ENCODE measurements at places on chromosomes 4 and X. TPM values are rescaled to one million over a fixed set of nuclear protein-coding genes. Genes with fewer than 3 reads are reported as not detected.

- H3K36me3 ChIP-seq: no peaks in the 10 kb centered on the region
- no peaks in the 10 kb centered on the region for H3K27me3 ChIP-seq
- peaks cover 4% of the 10 kb centered on the region for H3K4me1 ChIP-seq
- DNase-seq: no peak
Measured at GRCh38 chr4:7043284-7044136, at the start of gene TADA2B. TADA2B (plus strand) TSS chr4:7043372; CDS start chr4:7043580, 208 bp downstream.

The S100P gene
- 70.8 TPM for total RNA-seq

The AREG gene
- 146 TPM for total RNA-seq

- H3K36me3 ChIP-seq: no peaks in the 10 kb centered on the region
- peak; percentile 11 for DNase-seq
- peak overlapping the region; percentile 99 for H3K27ac ChIP-seq
- H3K4me3 ChIP-seq: peak overlapping the region; percentile 49
- no peaks in the 10 kb centered on the region for H3K27me3 ChIP-seq
Measured at GRCh38 chr4:103018391-103019307, 856 bp downstream of the SLC9B1 start.

- H3K27ac ChIP-seq: no peak overlapping the region
- DNase-seq: no peak
- no peaks in the 10 kb centered on the region for H3K27me3 ChIP-seq
- H3K4me1 ChIP-seq: no peaks in the 10 kb centered on the region
- H3K36me3 ChIP-seq: no peaks in the 10 kb centered on the region
Measured at GRCh38 chr4:79904331-79904730, 168.7 kb downstream of the ANTXR2 start.

GRCh38 chr4:112589206-112589605 lies 47.5 kb downstream of the ZGRF1 start:
- no peak overlapping the region for H3K4me3 ChIP-seq
- no peaks in the 10 kb centered on the region for H3K36me3 ChIP-seq
- no peaks in the 10 kb centered on the region for H3K4me1 ChIP-seq
- H3K27ac ChIP-seq: no peak overlapping the region
- H3K27me3 ChIP-seq: no peaks in the 10 kb centered on the region
- no peak for DNase-seq

DNA sequence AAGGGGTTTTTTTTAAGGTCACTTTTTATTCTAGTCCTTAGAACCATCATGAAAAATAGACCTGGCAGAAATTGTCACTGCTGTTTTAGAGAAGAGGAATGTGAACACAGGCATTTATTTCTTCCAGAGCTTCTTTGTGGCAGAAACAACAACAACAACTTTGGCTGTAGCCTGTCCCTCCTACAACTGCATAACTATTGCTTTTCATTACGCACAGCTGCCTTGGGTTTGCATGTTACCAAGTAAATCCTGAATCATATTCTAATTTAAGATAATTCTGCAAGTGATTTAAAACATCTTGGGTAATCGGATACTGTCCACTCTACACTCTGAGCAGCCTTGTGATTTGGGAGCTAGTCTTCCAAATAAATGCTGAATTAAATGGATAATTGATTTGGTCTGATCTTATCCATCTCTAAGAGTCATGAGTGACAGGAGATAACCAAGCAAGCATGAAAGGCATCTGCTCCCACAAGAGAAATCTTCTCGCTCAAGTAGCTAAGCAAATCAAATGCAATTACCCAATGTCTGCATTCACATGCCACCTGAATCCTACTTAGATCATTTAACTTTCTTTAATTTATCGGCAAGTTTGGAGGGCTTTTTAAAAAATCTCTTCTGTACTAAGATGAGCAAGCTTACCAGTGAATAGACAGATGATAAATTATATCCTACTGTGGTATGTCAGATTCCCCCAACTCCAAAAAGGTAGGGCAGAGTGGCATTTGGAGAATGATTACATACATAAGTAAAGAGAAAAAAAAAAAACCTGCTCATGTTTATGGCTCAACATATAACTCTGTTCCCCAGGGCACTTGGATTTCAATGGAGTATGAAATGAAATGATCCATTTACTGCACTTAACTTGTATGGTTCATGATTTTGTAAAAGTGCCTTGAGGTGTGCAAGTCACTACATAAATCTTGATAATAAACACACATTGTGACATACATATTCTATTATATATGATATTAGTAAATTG lies 73.6 kb downstream of the EGF start:
- no peak overlapping the region for H3K4me3 ChIP-seq
- no peak for DNase-seq
- no peaks in the 10 kb centered on the region for H3K27me3 ChIP-seq
- no peak overlapping the region for H3K27ac ChIP-seq

The RGS12 gene
- 24.1 TPM for total RNA-seq

The AKAP4 gene
- not detected for total RNA-seq

DNA sequence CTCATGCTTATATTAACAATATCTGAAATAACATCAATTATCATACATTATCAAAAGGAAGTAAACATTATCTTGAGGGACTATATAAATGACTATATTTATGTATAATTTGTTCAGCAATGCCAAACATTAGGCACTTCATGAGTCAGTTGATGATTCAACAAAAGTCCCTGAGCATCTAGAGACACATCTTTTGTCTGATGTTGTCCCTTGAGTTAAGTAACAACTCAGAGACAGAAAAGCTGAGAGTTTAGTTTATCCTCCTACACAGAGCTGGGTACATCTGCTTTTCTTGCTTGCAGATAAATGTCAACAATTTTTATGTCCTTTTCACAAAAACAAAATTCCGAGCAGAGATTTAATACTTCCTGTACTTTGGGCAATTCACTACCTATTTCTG lies 311.1 kb downstream of the INPP4B start:
- no peaks in the 10 kb centered on the region for H3K27me3 ChIP-seq
- no peaks in the 10 kb centered on the region for H3K36me3 ChIP-seq
- H3K4me3 ChIP-seq: no peak overlapping the region

- H3K4me3 ChIP-seq: no peak overlapping the region
- DNase-seq: no peak
- H3K36me3 ChIP-seq: no peaks in the 10 kb centered on the region
- H3K27ac ChIP-seq: no peak overlapping the region
- H3K27me3 ChIP-seq: no peaks in the 10 kb centered on the region
Measured at GRCh38 chrX:43940816-43941474, 32.2 kb downstream of the NDP start.

DNA sequence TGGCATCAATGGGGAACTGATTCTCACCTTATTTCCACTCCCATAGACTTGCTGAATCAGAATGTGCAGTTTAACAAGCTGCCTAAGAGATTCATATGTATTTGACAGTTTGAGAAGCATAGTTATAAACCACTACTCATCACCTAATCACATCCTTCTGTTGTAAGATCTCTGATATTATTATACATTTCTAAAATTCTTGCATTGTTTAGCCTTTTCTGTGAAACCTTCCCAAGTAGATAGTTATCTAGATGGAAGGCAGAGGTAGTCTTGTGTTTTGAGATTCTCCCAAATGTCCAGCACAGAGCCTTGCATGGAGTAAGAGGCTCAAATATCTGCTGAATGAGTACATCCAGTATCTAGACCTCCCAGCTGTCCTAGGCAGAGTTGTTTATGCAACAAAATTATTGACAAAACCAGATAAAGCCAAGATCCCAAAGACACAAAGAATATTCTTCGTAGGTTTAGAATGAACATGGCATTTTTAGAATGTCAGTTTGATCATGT lies 227.3 kb downstream of the KDR start:
- no peaks in the 10 kb centered on the region for H3K36me3 ChIP-seq
- no peaks in the 10 kb centered on the region for H3K27me3 ChIP-seq
- no peak for DNase-seq

GRCh38 chr4:1002631-1003251 lies 8.7 kb upstream of the FGFRL1 start:
- H3K4me3 ChIP-seq: peak overlapping the region; percentile 4
- no peak for DNase-seq

GRCh38 chr4:183959319-183960045 lies 54.4 kb downstream of the STOX2 start:
- H3K4me3 ChIP-seq: no peak overlapping the region
- no peak overlapping the region for H3K27ac ChIP-seq
- H3K4me1 ChIP-seq: 0 out of 2 replicates have a peak, but pooled peaks cover 2% of the 10 kb centered on the region
- no peak for DNase-seq
- no peaks in the 10 kb centered on the region for H3K36me3 ChIP-seq

GRCh38 chrX:40945361-40945713 lies 139.9 kb upstream of the USP9X start:
- no peak overlapping the region for H3K4me3 ChIP-seq
- DNase-seq: no peak
- peaks cover 6% of the 10 kb centered on the region for H3K4me1 ChIP-seq
- no peaks in the 10 kb centered on the region for H3K36me3 ChIP-seq
- H3K27ac ChIP-seq: no peak overlapping the region

- no peaks in the 10 kb centered on the region for H3K36me3 ChIP-seq
- H3K27me3 ChIP-seq: no peaks in the 10 kb centered on the region
- no peak overlapping the region for H3K4me3 ChIP-seq
- DNase-seq: no peak
- H3K27ac ChIP-seq: no peak overlapping the region
Measured at GRCh38 chr4:78772526-78773091, 3.5 kb upstream of the BMP2K start.

The GALNTL6 gene
- total RNA-seq: not detected

DNA sequence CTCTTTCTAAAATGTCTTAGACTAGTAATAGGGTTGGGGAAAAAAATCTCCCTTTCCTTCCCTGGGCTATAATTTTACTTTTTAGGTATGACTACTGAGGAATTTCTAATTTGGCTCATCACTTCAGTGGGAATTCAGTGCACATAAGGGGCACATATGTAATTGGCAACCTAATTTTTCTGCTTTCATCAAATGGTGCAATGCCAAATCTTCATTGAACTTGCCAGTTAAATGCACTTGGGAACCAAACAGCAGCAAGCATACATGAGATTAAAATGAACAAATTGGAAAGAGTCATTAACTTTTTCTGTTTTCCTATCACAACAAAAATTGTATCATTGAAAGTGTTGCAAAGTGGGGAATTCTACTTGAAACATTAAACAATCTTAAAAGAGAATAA lies 2.9 kb upstream of the CCSER1 start:
- H3K4me1 ChIP-seq: 0 out of 2 replicates have a peak, but pooled peaks cover 3% of the 10 kb centered on the region
- no peaks in the 10 kb centered on the region for H3K27me3 ChIP-seq
- H3K4me3 ChIP-seq: no peak overlapping the region
- no peak overlapping the region for H3K27ac ChIP-seq

DNA sequence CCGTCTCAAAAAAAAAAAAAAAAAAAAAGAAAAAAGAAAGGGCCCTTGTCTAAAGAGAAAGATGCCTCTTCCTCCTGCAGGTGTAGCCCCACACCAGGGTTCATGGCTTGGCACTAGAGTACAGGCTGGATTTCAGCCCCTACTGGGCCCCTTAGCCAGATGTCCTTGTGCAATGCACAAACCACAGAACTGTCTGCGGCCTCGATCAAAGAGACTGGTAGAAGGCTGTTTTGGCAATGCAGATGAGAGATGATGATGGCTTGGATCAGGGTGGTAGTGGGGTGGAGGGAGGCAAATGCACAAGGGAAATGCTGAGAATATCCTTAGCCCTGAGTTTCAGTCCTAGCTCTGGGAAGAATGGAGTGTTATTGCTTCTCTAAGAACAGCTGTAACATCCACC lies 26.5 kb upstream of the TSR2 start:
- no peaks in the 10 kb centered on the region for H3K4me1 ChIP-seq
- H3K36me3 ChIP-seq: no peaks in the 10 kb centered on the region
- H3K27ac ChIP-seq: no peak overlapping the region

The NSUN7 gene
- 19.6 TPM for total RNA-seq

GRCh38 chrX:63428348-63428747 lies 77.2 kb upstream of the SPIN4 start:
- H3K4me3 ChIP-seq: no peak overlapping the region
- H3K27me3 ChIP-seq: no peaks in the 10 kb centered on the region
- peaks cover 22% of the 10 kb centered on the region for H3K4me1 ChIP-seq
- H3K27ac ChIP-seq: no peak overlapping the region
- H3K36me3 ChIP-seq: no peaks in the 10 kb centered on the region

DNA sequence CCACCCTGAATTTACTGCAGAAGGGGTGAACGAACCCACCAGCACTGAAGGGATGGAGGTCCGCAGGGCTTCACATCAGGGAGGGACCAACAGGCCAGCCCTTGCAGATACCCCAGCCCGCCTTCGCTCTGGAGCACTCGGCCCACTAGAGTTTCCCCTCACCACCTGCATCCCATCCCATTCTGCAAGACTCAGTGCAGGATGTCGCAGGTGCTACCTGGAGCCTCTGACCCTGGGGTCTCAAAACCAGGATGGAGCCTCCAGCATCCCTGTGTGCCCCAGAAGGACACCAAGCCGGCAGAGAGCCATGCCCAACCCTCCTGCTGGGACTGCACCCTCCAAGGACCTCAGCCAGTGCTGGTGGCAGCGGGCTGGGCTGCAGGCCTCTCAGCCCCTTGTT lies 57.6 kb upstream of the ADRA2C start:
- H3K27me3 ChIP-seq: no peaks in the 10 kb centered on the region
- H3K27ac ChIP-seq: no peak overlapping the region
- H3K4me1 ChIP-seq: no peaks in the 10 kb centered on the region
- H3K4me3 ChIP-seq: no peak overlapping the region
- H3K36me3 ChIP-seq: no peaks in the 10 kb centered on the region

DNA sequence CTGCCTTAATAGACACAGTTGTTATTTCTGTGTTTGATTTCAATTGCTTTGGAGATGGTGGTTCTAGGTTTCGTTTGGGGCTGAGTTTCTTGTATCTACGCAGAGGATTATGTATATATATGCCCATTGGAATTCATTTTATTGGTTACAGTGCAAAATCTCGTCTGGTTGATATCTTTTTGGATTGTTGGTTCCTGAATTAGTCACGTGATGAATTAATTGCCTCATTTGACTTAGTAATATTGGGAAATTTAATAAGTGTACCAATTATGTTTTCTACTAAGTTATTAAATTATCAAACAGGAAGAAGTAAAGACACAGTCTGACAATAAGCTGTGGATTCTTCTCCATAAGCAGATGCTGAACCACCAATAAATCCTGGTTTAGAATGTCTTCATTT lies 467.9 kb upstream of the TENM3 start:
- no peaks in the 10 kb centered on the region for H3K36me3 ChIP-seq
- H3K27me3 ChIP-seq: no peaks in the 10 kb centered on the region
- no peak for DNase-seq
- no peak overlapping the region for H3K27ac ChIP-seq

- DNase-seq: no peak
- no peaks in the 10 kb centered on the region for H3K27me3 ChIP-seq
- no peak overlapping the region for H3K4me3 ChIP-seq
- no peak overlapping the region for H3K27ac ChIP-seq
- H3K4me1 ChIP-seq: no peaks in the 10 kb centered on the region
Measured at GRCh38 chr4:18422685-18423084, 401.1 kb upstream of the LCORL start.

The DIPK2B gene
- total RNA-seq: not detected

DNA sequence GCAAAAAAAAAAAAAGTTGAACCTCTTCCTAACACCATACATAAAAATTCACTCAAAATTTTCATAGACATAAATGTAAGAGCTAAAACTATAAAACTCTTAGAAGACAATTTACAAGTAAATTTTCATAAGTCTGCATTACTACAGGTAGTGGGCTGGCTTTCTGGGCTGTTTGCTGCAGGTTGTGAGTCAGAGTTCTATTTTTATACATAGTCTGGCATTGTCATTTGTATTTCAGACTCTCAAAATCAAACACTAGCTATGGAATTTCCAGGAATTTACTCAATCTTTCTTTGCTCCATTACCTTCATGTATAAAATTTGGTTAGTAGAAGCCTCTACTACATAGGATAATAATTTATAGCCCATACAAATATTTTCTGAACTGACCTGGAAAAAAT lies 227.2 kb downstream of the COX18 start:
- H3K4me3 ChIP-seq: no peak overlapping the region
- no peaks in the 10 kb centered on the region for H3K4me1 ChIP-seq
- DNase-seq: no peak
- H3K27ac ChIP-seq: no peak overlapping the region
- H3K36me3 ChIP-seq: no peaks in the 10 kb centered on the region

Data from Caco-2 (cell line).